NCI-H1694 (cell line): ENCODE measurements at places on chromosomes 4 and X.

DNA sequence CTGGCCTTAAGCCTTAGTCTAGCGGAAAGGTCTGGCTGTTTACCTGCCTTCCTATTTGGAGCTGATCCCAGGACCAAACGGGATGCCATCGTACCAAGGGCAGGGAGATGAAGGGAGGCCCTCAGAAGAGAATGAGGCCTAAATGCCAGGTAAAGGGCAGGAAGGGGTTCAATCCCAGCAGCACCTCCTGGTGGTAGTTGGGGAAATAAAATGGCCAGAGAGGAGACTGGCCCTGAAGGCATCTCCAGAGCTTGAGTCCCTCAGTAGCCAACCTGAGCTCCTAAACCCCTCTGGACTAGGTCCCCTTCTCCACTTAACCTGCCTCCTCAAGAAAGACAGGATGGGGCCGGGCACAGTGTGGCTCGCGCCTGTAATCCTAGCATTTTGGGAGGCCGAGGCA is 53.7 kb downstream of the KDM5C start:
- no peak for DNase-seq

DNA sequence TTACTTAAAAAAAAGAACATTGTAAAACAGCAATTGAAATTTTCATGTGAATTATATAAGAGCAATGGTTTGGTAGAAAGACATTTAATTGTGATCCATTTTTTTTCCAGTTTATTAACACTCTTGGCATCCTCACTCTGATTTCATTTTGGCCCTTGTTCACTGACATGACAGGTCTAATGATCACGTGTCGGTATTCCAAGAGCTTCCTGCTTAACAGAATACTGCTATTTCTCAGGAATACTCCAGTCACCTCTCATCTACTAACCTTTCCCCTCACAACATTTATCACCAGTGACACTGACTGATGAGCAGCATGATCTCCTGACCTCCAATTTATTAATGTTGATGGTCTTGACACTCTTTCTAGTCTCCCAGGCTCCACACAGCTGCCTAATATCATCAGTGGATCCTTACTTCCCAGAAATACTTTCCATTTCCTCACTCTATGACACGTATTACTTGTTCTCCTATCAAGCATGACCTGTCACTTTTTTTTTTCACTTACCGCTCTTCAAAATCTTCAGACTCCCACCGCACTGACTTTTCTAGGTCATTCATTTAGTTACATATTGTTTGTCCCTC is 847.8 kb upstream of the SLIT2 start:
- DNase-seq = no peak

GRCh38 chr4:173527103-173527891 is 2.7 kb downstream of the HAND2 start:
- no peak for DNase-seq

DNA sequence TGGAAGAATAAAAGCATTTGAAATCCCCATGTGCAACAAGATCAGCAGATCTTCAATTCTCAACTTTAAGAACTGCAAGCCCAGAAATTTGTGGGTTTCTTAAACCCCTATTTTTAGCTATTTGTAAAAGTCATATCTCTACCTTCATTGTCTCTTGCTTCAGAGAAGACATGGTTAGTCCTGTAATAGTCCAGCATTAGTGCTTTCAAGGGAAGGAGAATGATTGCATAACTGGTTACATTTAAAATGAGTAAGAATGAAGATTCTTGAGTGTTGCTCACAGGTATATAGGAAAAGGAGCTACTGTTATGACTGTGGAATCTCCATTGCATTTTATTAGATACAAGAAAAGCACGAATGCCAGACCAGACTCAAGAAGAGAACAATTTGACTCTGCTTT is 84.0 kb downstream of the CCSER1 start:
- DNase-seq = no peak

DNA sequence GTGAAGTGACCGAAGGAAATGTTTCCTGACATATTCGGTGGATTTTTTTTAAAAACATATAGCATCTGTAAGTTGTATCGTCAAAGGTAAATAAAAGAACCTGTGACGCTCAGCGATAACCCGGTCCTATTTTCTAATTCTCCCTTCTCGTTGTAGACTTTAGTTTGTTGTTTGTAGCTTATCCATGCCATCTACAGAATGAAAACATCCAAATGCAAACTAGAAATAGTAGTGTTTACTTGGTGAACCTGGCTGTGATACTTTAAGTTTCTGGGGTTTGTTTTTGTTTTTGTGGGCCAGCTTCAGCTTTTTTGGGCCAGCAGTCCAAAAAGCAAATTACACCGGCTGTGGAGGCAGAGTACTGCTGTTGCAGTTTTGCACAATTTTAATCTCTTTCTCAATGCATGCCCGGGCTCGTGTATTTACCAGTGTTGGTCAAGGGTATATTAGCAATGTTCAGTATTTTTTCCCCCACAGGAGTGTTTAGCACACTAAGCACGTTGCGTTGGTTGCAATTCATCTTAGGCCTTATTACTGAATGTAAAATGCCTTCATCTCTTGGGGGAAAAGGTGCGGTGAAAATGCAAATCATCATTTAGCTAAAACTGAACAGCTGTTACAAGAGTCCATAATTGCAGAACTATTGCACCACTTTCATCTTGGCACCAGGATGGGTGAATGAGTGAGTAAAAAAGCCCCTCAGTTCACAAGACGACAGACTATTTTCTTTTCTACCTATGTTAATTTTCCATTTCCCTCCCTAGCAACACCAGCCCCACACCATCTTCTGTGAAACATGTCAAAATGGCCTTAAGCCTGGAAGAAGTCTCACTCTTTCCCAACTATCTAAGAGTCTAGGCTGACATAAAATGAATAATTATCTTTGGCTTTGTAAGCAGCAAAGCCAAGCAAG is 1.7 kb upstream of the CNOT6L start:
- no peak for DNase-seq

GRCh38 chr4:74087481-74087880 is 11.5 kb downstream of the CXCL2 start:
- DNase-seq = no peak

GRCh38 chr4:159010563-159011260 is 92.2 kb upstream of the RAPGEF2 start:
- DNase-seq = peak; percentile 80

DNA sequence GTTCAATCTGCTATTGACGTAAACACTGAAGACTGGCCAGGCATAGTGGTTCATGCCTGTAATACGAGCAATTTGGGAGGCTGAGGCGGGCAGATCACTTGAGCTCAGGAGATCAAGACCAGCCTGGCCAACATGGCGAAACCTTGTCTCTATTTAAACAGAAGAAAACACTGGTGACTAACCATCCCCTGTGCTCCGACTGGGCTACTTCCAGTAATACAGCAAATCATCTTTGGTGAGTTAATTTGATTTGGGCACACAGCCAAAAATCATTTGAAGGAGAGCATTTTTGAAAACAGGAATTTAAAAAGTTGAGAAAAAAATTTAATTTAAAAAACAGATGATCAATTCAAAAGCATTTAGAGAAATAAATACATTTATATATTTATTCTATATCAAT is 52.0 kb downstream of the SEC24D start:
- DNase-seq = no peak

GRCh38 chr4:152559641-152560040 is 23.7 kb upstream of the FBXW7 start:
- no peak for DNase-seq

DNA sequence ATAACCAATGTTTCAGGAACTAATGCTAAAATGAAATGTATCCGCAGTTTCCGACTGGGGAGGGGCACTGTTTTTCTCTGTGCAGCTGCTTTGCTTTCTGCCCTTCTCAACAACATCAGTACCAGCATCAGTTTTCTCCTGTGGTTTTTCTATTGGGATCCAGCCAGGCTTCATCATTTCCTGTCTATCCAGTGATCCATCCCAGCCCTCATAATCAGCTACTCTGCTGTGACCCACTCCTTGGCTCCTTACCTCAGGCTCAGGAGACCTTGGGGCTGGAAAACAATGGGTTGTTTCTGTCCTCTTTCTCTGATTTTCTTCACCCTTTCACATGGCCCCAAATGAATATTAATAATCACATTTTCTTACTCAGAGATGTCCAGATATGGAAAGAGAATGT is 222.2 kb upstream of the DKK2 start:
- no peak for DNase-seq

DNA sequence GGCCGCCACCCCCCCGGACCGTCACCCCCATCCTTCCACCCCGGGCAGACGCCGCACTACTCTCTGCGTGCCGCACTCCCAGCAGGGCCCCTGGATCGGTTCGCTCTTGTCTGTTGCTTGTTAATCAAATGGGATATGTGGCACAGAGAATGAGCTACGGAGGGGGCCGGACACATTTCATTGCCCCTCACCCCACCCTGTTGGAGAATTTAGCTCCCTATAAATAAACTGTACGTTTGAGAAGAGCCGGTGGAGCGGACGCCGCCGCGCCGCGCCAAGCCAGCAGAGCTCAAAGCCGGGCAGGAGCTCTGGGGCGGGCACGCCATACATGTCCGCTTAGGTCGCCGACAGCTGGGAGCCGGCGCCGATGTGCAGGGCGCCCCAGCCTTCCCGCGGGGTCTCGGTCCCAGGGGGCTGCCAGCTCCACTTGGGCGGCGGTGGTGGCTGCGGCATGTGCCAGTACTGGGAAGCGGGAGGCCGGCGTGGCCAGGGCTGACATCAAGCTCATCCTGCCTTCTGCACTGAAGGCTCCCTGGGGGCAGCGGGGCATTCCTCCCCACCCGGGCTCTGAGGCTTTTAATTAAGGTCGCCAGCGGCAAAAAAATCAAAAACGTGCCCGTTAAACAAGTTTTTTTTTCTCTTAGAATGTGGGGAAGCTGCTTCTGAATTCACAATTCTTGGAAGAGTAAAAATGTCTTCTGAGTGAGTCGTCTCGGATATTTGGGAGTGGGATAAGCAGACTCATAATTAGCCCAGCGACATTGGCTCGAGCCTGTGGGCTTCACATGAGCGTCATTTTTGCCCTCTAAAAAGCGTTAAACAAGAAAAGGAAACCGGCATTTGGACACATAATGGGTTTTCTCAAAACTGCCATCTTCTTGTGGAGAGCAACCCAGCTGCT is 1.1 kb upstream of the PCDH19 start:
- DNase-seq = no peak

DNA sequence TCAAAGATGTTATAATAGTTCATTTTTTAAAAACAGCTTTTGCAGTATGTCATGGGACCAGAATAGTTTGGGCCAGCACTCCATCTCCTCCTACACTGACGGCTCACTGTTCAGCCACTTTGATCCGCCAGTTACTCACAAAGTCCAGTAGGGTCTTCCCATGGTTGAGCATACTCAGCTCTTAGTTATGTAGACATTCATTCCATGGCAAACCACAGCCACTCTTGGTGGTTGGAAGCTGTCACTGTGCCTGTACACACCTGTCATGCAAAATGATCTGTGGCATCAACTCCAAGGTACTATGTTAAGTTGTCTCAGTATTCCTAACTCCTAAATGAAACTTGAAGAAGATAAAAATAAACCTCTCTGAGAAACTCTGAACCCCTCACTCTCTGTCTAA is 127.2 kb downstream of the NR3C2 start:
- DNase-seq = no peak

DNA sequence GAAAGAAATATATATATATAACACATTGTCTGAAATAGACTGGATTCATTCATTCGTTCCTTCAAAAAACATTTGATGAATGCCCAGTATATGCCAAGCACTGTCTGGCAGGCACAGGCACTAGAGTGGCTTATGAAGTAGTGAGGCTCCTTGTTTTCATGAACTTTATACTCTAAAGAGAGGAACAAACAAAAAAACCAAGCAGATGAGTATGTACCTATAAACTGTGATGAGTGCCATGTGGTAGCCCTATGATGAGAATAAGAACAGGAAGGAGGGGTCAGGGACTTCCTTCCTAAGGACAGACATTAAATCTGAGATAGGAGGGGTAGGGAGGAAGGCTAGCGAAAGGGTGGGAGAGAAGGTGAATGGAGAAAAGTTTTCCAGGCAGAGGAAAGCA is 19.5 kb upstream of the PDGFRA start:
- no peak for DNase-seq

DNA sequence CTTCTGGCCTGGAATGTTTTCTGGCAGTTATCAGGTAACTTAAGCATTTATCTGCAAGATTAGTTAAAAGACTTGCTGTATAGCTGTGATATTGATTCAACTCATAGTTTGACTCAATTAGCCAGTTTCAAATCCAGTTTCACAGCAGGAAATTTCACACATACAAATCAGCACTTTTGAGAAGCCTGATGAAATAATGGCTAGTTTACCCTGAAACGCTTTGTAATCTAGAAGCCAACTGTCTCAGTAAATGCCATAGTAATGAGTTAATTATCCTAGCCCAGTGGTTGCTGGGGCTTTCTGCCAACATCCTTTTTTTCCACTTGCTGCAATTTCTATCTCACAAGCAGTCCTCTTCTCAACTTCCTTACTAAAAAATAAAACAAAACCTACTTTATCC is 53.1 kb downstream of the ARHGEF38 start:
- peak; percentile 46 for DNase-seq

DNA sequence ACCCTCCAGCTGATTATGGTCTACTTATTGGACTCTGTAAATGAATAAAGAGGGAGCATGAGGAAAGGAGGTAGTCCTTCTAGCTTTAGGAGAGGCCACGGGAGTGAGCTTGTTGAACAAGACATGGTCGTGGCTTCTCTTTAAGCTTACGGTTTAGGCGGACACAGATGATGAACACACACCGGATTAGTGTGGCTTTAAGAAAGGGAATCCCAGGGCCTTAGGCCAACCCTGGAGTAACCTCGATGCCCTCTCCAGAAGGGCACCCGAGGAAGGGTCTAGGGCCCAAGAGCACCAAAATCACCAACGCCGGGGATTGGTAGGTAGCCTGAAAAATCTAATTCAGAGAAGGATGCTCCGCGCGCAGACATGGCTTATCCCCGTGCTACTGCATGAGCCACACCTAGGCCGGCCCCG is 39.4 kb downstream of the ERVMER34-1 start:
- no peak for DNase-seq

GRCh38 chr4:184537269-184538022 is 63.1 kb upstream of the IRF2 start:
- DNase-seq = peak; percentile 92

GRCh38 chr4:15413010-15413622 is 14.7 kb upstream of the C1QTNF7 start:
- DNase-seq = no peak
